ENCODE measurements at places on chromosomes 3 and 15.
A peak's percentile ranks its signal among the peaks of the same experiment; 100 is the strongest.

- DNase-seq: no peak
These were observed 504.7 kb downstream of the SOX2 start for GRCh38 chr3:182216311-182216970.

DNA sequence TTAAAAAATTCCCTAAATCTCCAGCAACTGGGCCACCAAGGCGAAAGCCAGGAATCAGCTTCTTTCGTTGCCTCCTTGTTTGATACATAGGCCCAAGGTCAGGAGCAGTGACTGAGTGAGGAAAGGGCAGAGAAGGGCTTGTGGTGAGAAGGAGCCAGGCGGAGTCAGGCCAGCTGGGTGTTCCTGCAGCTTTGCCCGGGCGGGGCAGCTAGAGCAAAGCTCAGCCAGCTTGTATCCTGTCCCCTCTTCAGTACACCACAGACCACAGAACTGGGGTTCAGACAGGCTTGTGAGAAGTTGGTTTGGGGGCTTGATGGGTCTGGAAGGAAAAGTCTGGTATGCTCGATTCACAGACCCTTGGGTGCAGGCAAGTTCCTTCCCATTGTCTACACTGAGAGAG, 52.6 kb downstream of the CCK start:
- DNase-seq: no peak

- no peak for DNase-seq
These were observed 83.6 kb downstream of the CHST2 start for GRCh38 chr3:143203142-143203541.

- DNase-seq: no peak
These were observed 49.9 kb downstream of the ZNF621 start for GRCh38 chr3:40574661-40575060.

DNA sequence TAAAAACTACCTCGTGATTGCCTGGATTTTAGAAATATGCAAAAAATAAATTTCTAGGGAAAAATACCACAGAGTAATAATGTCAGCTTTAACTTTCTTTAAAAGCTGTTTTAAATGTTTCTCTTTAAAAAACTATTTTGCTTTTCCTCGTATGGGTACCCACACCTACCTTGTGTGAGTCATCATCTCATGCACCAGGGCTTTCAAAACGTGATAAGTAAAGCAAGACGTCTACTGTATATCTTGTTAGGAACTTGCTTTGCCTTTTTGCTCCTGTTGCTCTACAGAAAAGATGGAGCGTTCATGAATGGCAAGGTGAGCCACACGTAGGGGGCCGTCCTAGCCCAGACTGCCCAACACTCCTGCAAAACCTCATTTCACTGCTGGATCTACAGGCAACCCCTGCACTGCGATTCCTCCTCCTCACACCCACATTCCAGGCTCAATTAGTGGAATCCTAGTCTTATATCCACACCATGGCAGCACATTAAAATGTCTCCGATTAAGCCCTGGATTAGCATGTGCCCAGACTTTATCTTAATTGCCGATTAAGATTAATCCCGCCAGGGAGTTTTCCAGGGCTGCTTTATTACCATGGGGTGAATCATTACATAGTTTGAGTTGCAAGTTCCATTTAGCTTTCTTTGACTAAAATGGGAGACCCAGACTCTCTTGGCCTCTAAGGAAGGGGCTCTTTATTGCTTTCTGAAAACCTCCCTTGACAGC, 293.6 kb upstream of the ICE2 start:
- no peak for DNase-seq

DNA sequence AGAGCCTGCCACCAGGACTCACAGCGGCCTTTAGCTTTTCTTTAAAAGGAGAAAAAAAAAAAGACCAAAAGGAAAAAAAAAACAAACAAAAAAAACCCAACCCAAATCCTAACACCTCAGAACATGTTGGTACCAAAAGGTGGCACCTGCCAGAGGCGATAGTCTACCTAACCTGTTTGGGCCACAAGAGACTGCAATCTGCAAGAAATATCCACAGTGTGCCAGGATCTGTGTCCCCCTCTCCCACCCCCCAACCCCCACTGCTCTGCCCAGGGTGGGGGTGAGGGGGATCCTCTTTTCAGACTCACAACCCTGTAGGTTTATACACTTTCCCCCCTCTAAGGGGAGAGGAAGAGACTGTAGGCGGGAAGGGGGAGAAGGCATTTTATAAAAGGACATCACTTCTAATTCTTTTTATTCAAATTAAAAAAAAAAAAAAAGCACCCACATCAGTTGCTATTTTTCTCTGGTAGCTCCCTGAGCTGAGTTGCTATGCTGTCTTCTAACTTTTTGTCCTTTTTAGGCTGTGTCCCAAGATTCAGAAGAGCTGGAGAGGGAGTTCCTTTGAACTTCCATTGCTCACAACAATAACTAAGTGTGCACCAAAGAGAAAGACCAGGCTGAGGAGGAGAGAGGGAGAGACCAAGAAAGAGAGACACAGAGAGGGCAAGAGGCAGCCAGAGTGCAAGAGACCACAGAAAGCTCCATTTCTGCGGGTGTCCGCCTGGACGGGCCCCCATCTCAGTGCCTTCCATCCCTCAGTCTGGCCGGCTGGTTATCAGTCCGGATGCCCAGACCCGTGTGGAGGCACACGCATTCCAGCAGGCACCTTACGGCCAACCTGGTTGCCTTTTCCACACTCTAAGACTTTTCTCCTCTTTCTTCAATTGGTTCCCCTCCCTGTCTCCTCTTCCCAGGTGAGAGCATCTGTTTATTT, 48.9 kb downstream of the TLE3 start:
- no peak for DNase-seq

DNA sequence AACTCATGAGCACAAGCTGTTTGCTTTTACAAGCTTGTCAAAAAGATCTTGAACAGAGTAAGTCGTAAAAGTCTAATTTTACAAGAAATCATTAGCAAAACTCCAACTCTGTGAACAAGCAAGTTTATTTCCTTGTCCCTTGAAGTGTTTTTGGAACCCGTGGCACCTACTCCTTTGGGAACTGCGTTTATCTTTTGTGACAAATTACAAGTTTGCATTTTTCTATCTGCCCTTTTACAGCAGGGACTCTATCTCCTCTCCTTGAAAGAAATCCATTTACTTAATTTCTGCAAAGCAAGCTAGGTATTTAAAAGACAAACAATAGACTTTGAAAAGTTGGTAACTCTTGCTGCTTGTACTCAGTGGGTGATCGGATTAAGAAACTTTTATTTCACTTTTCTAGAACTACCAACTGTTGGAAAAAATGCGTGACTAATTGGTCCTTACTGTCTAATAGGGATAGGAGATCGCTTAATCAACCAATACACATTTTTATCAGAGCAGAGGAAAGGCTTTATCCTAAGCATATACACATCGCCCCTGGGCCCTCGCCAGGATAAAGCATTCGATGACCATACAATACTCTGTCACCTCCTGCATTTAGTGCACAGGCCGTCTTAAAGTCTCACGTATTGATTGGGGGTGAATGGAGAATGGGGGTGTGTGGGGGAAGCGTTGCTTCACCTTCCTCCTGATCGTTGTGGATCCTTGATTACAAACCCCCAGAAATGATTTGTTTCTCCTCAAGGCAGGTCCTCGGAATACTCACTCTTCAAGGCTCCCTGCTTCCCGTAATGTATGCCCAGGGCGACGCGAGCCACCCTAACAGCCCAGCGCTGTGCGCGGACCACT, 1.7 kb downstream of the PRTG start:
- no peak for DNase-seq

DNA sequence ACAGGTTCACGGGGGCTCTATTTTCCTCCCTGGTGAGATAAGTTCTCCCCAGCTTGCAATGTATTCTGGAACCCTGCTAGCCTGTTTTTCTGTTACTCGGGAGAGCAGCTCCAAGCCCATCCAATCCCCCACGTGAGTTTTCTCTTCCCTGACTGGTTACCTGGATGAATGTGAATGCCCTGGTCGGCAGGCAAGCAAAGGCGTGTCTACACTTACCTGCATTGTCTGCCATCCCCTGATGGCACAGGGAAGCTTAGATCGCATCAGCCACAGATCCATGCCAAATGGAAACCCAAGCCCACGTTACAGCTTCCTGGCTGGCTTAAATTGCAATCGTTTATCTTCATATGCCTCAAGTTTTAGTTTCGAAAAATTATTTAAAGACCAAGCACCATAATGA, 149.9 kb downstream of the FOXP1 start:
- no peak for DNase-seq

DNA sequence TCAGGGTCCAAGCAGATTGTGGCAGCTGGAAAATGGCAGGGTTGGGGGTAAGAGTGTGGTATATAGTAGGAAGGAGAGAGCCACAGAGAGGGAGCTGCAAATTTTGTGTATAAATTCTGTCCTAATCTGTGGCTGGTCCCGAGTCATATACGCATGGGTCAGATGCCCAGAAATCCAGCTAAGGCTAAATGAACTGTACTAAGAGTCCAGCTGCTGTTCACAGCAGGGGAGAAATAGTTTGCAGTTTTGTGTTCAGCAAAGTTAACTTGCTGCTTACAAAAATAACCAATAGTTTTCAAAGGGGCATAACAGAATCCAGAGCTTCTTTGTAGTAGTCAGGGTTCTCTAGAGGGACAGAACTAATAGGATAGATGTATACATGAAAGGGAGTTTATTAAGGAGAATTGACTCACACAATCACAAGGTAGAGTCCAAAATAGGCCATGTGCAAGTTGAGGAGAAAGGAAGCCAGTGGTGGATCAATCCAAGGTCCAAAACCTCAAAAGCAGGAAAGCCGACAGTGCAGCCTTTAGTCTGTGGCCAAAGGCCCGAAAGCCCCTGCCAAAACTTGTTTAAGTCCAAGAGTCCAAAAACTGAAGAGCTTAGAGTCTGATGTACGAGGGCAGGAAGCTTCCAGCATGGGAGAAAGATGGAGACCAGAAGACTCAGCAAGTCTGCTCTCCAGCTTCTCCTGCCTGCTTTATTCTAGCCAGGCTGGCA, 146.1 kb upstream of the KBTBD8 start:
- DNase-seq: no peak

DNA sequence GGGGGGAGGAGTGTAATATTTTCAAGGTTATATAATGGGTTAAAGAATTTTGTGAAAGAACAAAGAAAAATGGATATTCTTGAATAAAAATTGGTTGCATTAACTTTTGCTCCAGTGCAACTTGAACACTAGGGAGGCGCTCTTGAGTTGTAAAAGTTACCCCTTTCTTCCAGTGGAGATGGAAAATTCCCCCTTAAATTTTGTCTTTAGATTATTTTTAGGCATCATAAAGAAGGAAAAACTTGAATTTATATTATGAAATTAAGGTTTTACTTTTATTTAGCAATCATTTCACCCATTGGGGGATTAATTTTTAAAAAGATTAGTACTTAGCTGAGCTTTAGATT, 550 bp upstream of the CHD2 start:
- no peak for DNase-seq

DNA sequence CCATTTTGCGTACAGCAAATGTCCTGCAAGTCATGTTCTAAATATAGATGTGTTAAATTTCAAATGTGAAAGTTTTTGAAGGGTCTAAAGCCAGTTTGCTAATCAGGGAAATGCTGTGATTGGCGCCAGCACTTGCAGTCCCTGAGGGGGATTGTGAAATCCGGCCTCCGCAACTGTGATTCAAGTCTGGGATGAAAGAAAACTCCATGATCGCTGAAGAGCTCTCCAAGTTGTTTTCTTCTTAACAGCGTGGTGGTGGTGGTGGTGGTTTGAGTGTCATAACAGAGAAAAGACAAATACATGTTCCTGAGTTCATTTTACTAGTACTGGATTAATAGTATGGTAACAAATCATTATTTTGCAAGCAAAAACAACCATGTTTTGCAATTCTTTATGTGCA, 51.8 kb downstream of the MITF start:
- no peak for DNase-seq

DNA sequence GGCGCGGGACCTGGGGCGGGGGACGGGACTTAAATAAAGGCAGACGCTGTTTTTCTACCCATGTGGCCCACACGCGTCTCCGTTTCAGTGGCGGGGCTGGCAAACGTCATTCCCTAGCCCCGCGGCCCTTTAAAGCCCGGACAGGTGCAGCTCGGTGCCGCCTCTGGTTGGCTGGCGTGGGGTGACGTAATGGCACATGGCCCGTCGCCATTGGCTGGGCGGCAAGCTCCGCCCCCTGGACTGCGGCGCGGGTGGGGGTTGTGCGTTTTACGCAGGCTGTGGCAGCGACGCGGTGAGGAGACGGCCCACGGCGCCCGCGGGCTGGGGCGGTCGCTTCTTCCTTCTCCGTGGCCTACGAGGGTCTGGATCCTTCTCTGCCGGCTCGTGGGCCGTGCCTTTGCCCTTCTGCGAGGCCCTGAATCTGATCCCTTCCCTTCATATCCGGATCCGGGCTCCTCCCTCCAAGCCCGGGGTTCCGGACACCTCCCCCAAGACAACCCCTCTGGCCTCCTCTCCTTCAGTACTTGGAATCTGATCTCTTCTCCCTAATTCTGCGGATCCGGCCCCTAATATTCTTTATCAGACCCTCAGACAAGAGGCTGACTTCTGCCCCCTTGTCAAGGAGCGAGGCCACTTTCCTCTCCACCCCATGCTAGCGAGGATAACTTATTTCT, at the start of gene CRELD1:
Gene CRELD1 (plus strand): TSS at position 274 of the 674 bp plus-strand sequence. CDS start 605 bp downstream, outside the sequence.
- DNase-seq: peak; percentile 43

- DNase-seq: no peak
These were observed 78.8 kb upstream of the BOC start for GRCh38 chr3:113132571-113132996.

DNA sequence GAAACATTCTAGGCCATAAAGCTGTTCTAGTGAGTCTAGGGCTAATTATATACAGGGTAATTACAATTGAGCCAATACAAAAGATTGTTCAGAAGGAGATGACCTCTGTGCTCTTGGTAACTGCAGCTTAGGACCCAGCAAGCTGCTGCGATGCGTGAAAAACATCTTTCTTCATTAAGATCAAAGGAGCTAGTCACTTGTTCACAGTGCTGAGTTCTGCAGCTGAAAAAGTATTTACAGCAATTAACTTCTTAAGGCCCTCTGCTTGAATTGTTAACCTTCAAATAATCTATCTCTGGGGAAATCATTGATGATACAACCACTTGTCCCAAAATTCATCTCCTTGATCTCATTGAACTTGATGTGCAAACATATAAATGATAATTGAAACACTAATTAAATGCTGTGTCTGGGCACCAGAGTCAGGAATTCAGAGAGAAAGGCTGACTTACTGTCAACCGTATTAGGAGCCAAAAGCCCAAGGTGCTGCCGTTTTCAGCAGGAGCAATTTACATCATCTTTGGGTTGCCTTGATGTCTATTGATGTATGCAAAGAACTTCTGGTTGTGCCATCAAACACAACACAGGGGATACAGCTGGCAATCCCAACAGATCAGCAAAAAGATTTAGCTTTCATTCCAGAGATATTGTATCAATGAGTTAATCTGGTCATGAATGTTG, 213.0 kb downstream of the NECTIN3 start:
- DNase-seq: no peak

- no peak for DNase-seq
These were observed at the start of gene ALPK3 for GRCh38 chr15:84816694-84817465. ALPK3 (plus strand) TSS chr15:84817356; CDS start chr15:84817453, 97 bp downstream.

- peak; percentile 99 for DNase-seq
These were observed at the start of gene CMC1 for GRCh38 chr3:28241221-28242160. CMC1 (plus strand) TSS chr3:28241619; CDS start chr3:28241794, 175 bp downstream.

- no peak for DNase-seq
These were observed 11.2 kb downstream of the HERC1 start for GRCh38 chr15:63822580-63822979.

GRCh38 chr3:127041264-127041820, 58.4 kb downstream of the PLXNA1 start:
- DNase-seq: no peak
